ENCODE measurements at places on chromosomes 11 and 22.

- no peak for DNase-seq
Observed at GRCh38 chr11:115965767-115966504, 461.7 kb upstream of the CADM1 start.

DNA sequence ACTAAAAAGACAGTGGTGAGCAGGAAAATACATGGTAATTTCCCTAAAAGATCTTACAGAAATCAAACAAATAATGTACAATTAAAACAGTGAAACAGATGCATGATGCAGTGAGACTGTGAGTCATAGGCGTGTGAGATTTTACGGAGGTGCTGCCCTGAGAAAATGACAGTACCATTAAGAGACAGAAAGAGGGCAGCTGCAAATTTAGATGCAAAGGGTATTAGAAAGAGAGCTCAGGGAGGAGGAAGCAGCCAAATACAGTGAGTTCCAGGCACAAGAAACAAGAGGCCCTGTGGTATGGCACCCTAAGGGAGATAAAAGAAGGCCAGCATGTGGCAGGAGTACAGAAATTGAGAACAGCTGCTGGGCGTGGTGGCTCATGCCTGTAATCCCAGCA lies 88.5 kb upstream of the FIBIN start:
- DNase-seq = no peak

- no peak for DNase-seq
Observed at GRCh38 chr22:46138058-46138797, 12.1 kb upstream of the PPARA start.

DNA sequence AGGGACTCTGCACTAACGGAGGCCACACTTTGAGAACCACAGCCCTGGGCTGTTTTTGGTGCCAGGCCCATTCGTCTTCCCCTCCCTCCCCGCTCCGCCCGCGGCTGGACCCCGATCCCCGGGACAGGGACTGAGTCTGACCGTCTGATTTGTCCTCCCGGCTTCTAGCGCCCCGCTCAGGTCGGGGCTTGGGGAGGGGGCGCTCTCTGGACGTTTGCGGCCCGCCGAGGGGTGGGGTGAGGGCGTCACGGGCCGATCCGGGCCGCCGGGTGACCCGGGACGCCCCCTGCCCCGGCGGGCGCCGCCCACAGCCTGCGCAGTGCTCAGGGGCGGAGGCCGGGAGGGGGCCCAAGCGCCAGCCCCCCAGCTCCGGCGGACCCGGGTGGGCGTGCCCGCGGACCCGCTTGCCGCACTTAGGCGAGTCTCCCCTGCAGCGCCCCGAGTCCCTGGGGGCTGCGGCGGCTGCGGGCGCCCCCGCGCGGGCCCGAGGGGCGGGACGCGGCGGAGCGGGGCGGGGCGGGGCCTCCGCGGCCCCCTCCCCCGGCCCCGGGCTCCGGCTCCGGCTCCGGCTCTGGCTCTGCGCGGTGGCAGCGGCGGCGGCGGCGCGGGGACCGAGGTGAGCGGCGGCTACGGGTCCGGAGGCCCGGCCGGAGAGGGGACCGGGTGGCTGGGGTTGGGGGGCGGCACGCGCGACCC lies 33.7 kb upstream of the PRR5 start:
- DNase-seq = no peak

DNA sequence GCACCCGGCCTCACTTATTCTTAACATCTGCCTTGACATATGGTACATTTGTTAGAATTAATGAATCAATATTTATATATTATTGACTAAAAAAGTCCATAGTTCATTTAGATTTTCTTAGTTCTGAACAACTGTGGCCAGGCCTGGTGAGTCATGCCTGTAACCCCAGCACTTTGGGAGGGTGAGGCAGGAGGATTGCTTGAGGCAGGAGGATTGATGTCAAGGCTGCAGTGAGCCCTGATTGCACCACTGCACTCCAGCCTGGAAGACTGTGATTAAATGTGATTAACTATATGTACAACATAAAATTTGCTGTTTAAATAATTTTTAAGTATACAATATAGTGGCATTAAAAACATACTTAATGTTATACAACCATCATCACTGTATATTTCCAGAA lies 5.6 kb downstream of the UVRAG start:
- no peak for DNase-seq

DNA sequence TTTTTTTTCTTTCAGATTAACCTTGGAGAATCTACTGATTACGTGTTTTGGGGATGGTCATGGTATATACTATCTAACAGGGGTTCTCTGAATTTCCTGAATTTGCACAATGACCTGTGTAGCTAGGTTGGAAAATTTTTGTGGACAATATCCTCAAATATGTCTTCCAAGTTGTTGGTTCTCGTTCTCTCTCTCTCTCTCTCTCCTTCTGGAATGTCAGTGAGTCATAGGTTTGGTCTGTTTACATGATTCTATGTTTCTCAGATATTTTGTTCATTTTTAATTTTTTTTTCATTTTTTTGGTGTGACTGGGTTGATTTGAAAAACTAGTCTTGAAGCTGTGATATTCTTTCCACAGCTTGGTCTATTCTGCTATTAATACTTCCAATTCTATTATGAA lies 604.0 kb upstream of the ANO3 start:
- DNase-seq = no peak

- DNase-seq = no peak
Observed at GRCh38 chr11:9750551-9750950, 86.7 kb downstream of the SWAP70 start.

GRCh38 chr22:37183432-37184379 lies 4.3 kb downstream of the C1QTNF6 start:
- no peak for DNase-seq

- DNase-seq = no peak
Observed at GRCh38 chr22:27461470-27461869, 340.1 kb downstream of the MN1 start.

GRCh38 chr11:105152021-105152512 lies 12.5 kb upstream of the CARD18 start:
- DNase-seq = no peak

GRCh38 chr22:45578524-45579147 lies 76.0 kb downstream of the FBLN1 start:
- DNase-seq = no peak

DNA sequence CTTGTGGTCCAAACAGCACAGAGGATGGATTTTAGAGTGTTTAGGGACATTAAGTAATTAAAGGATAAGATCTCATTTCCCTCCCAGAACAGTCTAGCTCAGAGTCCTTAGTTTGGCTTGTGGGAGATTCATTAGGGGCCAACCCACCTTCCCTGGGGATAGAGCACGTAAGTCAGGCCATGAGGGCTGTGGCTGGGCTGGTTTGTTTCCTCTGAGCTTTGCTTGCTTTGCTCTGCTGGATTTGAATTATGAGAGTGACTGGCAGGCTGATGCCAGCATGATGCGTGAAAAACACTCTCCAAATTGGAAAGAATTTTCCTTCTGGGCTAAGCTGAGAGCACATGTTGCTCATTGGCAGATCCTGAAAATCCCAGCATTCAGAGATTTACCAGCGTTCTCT lies 84.7 kb upstream of the HEPHL1 start:
- no peak for DNase-seq

- no peak for DNase-seq
Observed at GRCh38 chr22:31185056-31185455, 25.1 kb downstream of the RNF185 start.

- DNase-seq = peak; percentile 31
Observed at GRCh38 chr11:76251576-76251975, 45.3 kb upstream of the WNT11 start.

DNA sequence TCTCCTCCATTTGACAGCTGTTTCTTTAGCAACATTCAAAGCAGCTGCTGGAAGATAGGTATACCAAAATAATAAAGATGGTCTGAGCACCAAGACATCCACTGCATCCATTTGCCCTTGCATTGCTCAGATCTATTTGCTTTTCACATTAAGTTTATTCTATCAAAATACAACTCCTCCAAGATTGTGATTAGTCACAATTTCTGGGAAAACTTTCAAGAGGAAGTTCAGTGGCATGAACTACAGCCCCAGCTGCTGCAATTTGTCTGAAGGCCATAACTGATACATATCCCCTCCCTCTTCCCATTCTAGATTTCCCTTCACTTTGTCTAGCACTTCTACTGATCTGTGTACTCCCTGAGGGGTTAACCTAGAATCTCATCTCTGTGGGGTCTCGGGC lies 117.5 kb upstream of the CEP126 start:
- DNase-seq = no peak

DNA sequence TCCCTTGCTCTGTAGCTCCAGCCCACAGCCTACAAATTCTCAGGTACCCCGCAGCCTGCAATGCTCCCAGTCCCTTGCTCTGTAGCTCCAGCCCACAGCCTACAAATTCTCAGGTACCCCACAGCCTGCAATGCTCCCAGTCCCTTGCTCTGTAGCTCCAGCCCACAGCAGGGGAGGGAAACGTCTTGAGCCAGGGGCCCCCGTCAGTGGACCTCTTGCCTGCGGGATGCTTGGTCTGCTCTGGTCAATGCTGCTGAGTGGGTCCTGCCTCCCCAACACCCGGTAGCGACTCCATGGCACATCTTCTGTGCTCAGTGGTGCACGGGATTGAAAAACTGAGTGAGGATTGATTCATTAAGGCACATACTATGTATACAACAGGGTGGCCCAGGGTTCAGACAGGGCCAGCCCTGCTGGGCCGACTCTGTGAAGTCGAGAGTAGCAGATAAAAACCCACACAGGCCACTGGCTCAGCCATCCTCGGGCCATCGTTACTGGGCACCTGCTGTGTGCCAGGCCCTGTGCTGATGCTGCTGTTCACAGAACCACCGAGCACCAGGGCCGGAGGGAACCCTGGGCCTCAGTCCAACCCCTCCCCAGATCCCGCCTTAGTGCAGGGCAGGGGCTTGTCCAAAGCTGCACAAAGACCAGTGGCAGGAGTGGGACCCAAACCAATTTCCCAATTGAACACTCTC lies 69.7 kb downstream of the MYO7A start:
- no peak for DNase-seq

- no peak for DNase-seq
Observed at GRCh38 chr11:327581-327923, 6.9 kb upstream of the IFITM3 start.

GRCh38 chr11:128262463-128263345 lies 324.7 kb downstream of the ETS1 start:
- no peak for DNase-seq

- no peak for DNase-seq
Observed at GRCh38 chr11:68934321-68934645, 30.6 kb downstream of the IGHMBP2 start.

- no peak for DNase-seq
Observed at GRCh38 chr11:21307874-21308273, 638.5 kb downstream of the NELL1 start.

- DNase-seq = no peak
Observed at GRCh38 chr11:22901603-22902002, 41.3 kb upstream of the CCDC179 start.

- no peak for DNase-seq
Observed at GRCh38 chr22:43222262-43222661, 35.3 kb upstream of the TTLL12 start.

DNA sequence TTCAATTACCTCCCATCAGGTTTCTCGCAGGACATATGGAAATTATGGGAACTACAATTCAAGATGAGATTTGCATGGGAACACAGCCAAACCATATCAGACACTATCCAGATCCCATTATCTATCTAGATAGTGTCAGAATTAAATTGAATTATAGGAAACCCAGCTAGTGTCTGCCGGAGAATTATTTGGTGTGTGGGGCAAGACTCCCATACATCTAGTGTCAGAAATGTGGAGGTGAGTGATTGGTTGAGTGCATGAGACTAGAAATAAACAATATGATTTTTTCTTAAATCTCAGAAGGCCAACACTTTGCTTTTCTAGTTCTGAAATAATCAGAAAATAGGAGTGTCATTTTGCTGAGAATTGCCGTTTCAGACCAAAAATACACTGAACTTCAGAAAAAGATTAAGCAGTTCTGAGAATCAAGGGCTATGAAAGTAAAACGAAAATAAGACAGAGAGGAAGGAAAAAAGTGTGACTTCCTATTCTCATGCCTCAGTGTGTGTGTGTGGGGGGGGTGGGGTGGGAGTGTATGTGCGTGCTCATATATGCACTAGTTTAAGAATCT lies 21.3 kb downstream of the CASP12 start:
- DNase-seq = no peak

- DNase-seq = no peak
Observed at GRCh38 chr11:102423936-102424335, 28.6 kb downstream of the TMEM123 start.

DNA sequence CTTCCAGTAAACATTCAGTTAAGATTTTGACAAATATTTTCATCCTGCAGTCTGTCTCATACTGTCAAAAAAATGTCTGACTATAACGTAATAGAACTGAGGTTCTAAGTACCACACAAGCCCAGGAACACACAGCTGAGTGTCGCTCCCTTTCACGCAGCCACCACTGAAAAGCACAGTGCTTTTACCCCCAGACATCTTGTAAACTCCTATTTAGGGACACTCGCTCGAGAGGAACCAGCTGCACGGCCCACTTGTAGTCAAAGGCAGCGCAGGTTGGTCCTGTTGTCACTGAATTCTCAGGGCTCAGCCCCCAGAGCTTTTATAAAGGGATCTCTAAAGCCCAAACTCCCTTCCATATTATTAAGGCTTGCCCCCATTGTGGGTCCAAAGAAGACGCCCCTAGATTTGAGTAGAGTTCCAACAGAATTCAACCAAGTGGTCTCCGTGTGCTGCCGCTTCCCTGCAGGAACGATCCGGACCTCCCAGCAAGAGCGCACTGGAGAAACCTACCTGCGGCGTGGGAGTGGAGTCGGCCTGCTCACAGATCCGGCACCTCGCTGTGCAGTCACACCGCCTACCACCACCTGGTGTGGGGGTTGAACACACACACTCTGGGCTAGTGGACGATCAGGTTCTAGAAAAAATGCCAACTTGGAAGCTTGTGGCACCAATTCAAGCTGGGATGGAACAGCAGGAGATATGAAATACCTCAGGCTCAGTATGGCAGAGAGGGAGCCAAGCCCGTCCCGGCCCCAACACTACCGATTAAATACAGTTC lies 23.4 kb downstream of the ASPHD2 start:
- no peak for DNase-seq

- no peak for DNase-seq
Observed at GRCh38 chr11:106086135-106086534, 8.7 kb downstream of the AASDHPPT start.

- no peak for DNase-seq
Observed at GRCh38 chr11:92886243-92886905, 83.1 kb upstream of the MTNR1B start.

DNA sequence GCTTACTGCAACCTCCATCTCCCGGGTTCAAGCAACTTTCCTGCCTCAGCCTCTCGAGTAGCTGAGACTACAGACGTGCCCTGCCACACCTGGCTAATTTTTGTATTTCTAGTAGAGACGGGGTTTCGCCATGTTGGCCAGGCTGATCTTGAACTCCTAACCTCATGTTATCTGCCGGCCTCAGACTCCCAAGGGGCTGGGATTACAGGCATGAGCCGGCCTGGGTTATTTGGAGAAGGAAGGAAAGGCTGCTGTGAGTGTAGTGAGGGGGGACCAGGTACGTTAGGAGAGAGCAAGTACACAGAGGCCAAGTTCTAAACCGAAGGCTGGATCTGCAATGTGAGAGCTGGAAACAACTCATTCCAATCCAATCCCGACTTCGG lies 453 bp downstream of the BATF2 start:
- no peak for DNase-seq

All from tibial nerve (tissue), 4 donors.